Activated CD8-positive, alpha-beta T cell treated with anti-CD3 and anti-CD28 coated beads, Interleukin-2, amount 10 ng/mL, durations not matched to agents 7 days and 5 days (primary cell): ENCODE measurements at places on chromosomes 6 and 20. TPM values are rescaled to one million over a fixed set of nuclear protein-coding genes. Genes with fewer than 3 reads are reported as not detected.

Gene OR2J2
- total RNA-seq = not detected

Gene OR12D3
- not detected for total RNA-seq

DNA sequence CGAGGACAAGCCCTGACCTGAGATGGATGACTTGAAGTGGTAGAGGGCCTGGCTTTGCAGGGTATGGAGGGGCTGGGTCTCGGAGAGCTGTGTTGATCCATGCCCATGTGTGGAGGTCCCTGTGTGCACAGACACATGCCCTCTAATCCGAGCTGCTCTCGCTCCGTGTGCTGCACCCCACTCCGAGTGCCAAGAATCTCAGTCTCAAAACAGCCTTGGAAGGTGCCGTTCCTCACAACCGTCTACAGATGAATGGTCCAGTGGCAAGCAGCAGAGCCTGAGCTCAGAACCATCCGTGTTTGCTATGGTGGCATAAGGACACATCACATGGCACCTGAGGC lies 92.4 kb downstream of the RAMACL start:
- no peaks in the 10 kb centered on the region for H3K27me3 ChIP-seq
- no peak overlapping the region for H3K27ac ChIP-seq
- no peaks in the 10 kb centered on the region for H3K4me1 ChIP-seq
- no peak overlapping the region for H3K4me3 ChIP-seq

DNA sequence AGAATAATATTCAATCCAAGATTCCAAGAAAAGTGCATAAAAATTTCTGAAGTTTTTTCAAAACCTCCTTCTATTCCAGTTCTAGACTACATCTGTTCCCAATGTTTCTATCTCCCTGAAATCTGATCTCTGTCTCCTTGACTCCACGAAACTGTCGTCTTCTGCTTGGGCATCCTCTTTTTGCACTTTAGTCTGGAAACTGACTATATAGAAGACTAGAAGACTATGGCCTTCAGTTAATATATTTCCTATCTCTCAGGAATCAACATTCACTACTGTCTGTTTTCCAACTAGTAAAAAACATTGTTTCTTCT lies 745.4 kb upstream of the ADGRB3 start:
- H3K36me3 ChIP-seq = no peaks in the 10 kb centered on the region
- H3K27me3 ChIP-seq = no peaks in the 10 kb centered on the region
- no peak for DNase-seq
- no peak overlapping the region for H3K27ac ChIP-seq
- H3K4me3 ChIP-seq = no peak overlapping the region

DNA sequence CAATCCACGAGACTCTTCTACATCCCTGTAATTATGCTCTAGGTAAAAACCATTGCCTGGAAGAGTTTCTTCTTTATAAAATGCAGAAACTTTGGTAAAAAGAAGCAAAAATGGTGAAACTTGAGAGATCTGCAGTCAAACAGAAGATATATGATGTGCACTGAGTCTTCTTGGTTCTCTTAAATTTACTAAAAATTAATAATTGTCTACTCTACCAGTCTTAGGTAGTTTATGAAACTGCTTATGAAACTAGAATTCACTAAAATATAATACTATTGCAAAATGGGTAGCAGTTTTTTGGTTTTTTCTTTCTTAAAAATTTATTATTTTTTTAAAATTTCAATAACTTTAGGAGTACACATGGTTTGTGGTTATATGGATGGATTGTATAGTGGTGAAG lies 519.1 kb upstream of the SOX4 start:
- H3K27ac ChIP-seq = no peak overlapping the region
- DNase-seq = no peak
- no peaks in the 10 kb centered on the region for H3K27me3 ChIP-seq
- H3K4me1 ChIP-seq = no peaks in the 10 kb centered on the region
